ENCODE measurements at places on chromosomes 12 and 14.

DNA sequence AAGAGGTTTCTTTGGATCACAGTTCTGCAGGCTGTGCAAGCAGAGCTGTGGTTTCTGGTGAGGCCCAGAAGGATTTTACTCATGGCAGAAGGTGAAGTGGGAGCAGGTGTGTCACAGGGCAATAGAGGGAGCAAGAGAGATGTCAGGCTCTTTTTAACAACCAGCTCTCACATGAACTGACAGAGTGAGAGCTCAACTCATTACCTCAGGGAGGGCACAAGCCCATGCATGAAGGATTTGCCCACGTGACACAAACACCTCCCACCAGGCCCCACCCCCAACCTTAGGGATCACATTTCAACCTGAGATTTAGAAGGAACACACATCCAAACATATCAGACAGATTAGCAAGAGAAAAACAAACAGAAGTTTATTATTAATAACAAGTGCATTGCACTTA, 470.4 kb downstream of the GALC start:
- no peak for DNase-seq

GRCh38 chr14:35958499-35958898, 132.4 kb downstream of the BRMS1L start:
- DNase-seq: no peak

DNA sequence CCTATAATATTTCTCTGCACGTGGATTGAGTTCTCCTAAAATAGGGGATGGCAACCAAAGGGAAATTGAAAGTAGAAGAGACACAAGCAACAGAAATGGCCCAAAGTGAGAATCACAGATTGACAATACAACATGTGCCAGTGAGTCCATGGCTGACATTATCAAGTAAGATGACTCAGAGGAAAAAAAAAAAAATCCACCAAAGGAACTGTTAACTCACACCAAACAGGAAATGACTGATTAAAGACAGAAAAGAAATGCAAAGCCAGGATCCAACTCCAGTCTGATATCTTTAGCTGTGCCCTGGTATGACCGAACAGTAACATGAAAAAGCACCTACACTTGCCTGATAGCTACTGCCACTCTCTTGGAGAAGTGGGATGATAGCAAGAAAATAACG, 485.0 kb downstream of the PRKD1 start:
- DNase-seq: no peak

- no peak for DNase-seq
Measured at GRCh38 chr12:130342842-130343241, 5.2 kb downstream of the PIWIL1 start.

DNA sequence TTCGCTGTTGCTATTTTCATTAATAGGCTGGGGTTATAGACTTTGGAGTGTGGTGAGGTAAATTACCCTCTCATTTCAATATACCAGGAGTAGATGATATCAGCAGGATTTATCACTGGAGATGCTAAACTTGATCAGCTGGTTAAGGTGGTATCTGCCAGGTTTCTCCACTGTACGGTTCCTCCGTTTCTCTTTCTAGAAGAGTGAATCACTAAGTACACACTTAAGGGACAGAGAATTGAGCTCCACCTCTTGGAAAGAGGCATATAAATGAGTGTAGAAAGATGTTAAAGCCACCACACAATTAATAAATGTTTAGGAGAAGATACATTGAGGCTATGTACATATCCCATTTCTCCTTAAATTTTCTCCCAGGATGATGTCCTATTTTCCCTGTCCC, 277.4 kb upstream of the GRIP1 start:
- no peak for DNase-seq

DNA sequence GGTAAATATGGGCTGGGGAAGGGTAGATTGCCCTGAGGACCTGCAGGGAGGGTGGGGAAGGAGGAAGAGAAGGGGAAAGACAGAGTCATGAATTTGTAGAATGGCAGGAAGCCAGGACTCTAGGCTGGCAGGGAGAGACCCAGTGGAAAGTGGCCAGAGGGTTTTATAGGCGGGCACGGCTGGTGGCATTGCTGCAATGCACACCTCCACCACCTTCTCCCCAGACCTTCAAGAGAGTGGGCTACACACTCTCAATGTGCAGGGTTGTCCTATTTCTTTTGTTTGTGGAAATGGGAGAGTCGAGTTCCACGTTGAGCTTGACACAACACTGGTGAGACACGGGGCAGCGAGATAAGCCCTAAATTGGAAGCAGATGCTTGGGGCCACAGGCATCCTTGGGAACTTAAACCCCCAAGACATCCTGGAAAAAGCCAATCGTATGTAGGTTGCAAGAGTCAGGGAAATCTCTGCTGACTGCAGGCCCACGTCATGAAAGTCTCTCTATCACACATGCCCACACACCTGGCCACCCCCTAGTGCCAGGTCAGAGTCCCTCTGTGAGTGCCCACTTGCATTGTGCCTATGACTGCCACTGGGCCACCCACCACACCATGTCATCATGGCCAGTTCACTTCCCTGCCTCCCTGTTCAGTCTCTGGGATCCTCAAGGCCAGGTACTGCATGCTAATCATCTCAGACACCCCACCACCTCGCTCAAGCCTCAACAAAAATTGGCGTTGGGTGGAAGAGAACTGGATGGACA, 38.0 kb upstream of the BDKRB2 start:
- no peak for DNase-seq

- DNase-seq: no peak
Measured at GRCh38 chr14:75138492-75138891, 11.6 kb upstream of the NEK9 start.

DNA sequence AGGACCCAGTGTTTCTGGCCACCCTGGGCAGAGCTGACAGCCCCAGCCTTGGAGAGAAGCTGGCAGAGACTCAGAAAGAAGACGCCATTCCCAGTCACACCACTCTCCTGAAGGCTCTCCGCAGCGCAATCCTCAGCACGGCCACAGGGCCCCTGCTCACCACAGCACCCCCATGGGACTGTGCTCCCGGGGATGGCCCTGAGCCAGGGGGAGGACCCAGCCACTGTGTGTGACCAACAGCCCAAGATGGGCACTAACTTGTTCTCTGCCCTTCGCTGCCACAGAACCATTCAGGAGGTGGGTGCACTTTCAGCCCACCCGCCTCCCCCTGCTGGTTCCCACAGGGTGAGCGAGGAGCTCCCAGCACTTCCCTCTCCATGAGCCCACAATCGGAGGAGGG, 57.1 kb downstream of the CCNK start:
- DNase-seq: no peak

GRCh38 chr12:75208856-75209811, 505 bp downstream of the KCNC2 start:
- DNase-seq: no peak

GRCh38 chr14:60789656-60790055, 55.1 kb downstream of the MNAT1 start:
- no peak for DNase-seq

DNA sequence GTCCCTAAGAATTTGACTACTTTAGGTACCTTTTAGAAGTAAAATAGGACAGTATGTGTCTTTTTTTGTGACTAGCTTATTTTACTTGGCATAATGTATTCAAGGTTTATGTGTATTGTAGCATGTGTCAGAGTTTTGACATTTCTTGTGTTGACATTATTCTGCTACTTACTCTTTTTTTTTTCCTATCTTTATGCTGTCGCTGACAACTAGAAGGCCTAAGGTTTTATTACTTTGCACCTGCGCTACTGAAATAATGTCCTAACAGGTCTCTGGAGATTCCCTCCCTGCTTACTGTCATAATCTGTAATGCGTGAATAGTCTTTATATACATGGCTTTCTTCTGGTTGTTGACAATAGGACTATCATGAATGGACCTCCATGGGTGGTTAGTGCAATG, 43.0 kb downstream of the PDE3A start:
- no peak for DNase-seq

DNA sequence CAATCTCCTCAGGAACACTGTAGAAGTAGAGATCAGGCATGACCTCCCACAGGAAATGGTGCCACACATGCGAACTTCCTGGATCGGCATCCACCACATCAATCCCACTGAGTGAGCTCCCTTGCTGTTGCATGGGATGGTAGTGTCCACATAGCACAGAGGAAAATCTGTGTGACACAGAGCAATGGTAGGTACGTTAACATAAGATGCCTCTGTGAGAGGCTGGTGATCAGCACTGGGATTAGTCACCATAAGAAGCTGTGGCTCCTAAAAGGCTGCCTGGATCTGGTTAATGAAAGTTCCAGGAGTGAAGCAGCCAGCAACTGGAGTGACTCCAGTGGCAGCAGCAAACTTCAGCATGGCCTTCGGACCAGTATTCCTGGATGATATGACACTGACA, 21.8 kb downstream of the WDHD1 start:
- DNase-seq: no peak

DNA sequence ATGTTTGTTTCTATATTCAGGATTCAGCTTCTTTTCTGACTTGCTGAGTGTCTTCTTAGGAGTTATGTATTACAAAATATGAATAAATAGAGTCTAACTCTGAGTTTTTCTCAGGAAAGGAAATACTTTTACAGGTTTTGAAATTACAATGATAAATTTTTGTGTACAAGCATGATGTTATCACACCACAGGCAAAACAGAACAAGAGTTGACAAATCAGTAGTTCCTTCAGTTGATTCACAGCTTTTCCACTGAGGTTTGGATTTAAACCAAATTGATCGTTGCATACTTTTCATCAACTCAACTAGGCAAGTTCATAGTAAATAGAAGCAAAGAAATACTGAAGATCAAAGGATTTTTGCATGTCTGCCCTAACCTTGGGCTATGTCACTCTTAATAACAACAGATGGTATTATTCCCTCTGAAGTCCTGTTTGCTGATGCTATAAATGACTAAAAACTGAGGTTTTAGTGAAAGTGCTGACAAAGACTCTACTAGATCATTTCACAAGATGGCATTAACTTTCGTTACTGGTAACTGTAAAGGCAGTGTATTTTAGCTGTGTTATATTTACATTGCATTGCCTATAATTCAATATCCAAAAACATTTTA, 520.2 kb downstream of the FLRT2 start:
- DNase-seq: no peak

- no peak for DNase-seq
Measured at GRCh38 chr12:100213016-100213891, 12.6 kb downstream of the ACTR6 start.

DNA sequence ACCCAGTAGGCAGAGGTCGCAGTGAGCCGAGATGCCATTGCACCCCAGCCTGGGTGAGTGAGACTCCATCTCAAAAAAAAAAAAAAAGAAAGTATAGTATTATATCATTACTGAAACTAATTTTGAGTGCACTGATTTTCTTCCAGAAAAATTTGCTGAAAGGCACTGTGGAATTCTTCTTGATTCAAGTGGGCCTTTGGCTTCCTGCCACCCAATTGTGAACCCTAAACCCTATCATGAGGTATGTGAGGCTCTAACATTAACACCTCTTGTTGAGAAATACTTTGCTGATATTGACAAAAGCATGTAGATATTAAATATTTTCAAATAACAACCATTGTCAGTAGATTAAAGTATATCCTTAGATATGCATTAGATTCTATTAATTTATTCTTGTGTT, 211.2 kb downstream of the LRRK2 start:
- no peak for DNase-seq

DNA sequence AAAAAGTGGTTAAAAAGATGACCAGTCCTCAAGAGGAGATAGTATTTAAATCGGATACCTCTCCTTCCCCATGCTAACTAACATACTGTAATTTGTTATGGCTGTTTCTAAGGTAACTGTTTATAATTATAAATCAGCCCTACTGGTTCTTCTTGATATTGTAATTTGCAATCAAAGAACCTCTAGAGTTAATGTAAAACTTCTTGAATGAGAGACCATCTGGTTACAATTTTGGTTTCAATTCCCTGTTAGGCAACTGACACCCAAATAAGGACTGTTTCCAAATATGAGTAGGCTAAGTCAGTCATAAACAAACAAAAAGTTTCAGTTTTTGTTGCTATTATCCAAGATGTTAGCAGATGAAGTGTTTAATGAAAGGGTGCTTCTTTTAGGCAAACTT, 120.2 kb upstream of the DNM1L start:
- no peak for DNase-seq

GRCh38 chr12:65925626-65926025, 101.3 kb downstream of the HMGA2 start:
- DNase-seq: no peak

GRCh38 chr14:92880851-92881250, 42.1 kb upstream of the CHGA start:
- no peak for DNase-seq

GRCh38 chr12:112751844-112752243, 39.7 kb upstream of the RPH3A start:
- DNase-seq: no peak

DNA sequence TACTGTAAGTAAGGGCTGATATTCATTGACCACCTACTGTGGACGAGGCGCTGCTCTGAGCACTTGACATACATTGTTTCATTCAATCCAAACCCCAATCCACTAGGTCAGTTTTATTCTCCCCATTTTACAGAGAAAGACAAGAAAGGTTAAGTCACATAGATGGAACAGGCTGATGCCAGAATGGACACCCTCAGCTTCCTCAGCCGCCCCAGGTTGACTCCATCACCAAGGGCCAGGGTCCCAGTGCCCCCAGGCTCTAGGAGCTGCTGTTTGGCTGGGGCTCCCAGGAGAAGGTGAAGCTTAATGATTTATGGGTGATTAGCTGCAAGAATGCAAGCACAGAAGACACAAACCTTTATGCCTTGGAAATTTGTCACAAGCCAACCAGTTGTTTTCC, 671 bp upstream of the AQP2 start:
- DNase-seq: no peak

- DNase-seq: no peak
Measured at GRCh38 chr14:101150039-101150610, 246.6 kb upstream of the RTL1 start.

GRCh38 chr12:64666054-64666914, 56.0 kb downstream of the RASSF3 start:
- DNase-seq: no peak

- DNase-seq: no peak
Measured at GRCh38 chr14:73427516-73428264, 30.7 kb downstream of the NUMB start.

DNA sequence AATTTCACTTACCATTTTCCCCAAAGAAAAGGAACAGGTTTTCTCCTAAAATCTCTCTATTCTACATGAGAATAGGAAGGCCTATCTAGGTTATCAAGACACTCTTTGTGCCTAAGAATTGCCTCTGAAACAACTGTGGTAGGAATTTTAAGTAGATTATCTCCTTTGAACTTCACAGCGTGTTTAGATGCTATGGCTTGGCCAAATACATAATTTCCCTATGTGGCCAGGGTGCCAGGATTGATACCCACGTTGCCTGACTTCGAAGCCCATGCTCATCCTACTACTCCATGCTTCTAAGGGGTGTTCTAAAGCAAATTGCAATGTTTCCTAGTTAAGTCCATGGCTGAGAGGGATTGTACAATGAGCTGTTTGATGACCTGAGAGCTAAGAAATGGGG, 241.5 kb upstream of the FBXO33 start:
- no peak for DNase-seq

GRCh38 chr12:118689793-118690192, 291.5 kb upstream of the SRRM4 start:
- DNase-seq: no peak

DNA sequence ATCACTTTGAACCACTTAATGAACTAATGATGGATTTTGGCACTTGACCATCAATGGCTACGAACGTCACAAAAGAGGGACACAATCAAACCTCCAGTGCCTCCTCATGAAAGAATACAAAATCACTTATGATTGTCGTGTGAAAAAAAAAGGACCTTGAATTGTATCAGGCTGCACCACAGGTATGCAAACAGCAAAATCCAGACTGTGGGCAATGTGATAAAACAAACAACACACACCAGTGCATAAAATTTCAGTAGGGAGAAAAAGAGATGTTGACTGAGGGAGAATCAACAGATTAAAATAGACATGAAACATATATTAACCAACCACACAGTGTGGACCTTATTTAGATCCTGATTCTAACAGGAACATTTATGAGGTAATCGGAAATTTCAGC, 2.6 kb downstream of the TSPAN8 start:
- no peak for DNase-seq

- DNase-seq: peak; percentile 64
Measured at GRCh38 chr14:68779761-68780323, 13.0 kb downstream of the ZFP36L1 start.

Measured in activated CD4-positive, alpha-beta T cell treated with anti-CD3 and anti-CD28 coated beads for 4 hours (primary cell).